Cardiac muscle cell (in vitro differentiated cells and primary cell): ENCODE measurements at places on chromosomes 4 and X. TPM values are rescaled to one million over a fixed set of nuclear protein-coding genes. Genes with fewer than 3 reads are reported as not detected.

Gene MAGEB16
- not detected in 2 replicates for polyA plus RNA-seq

Gene PDGFRA
- polyA plus RNA-seq = 32.1 and 39.4 TPM in 2 replicates

Gene AR
- polyA plus RNA-seq = 0.24 and 0.93 TPM in 2 replicates

Gene MEPE
- polyA plus RNA-seq = not detected in 2 replicates

Gene SPANXA1
- polyA plus RNA-seq = not detected in 2 replicates

Gene OPRPN
- not detected in 2 replicates for polyA plus RNA-seq

Gene DUSP21
- polyA plus RNA-seq = not detected in 2 replicates

Gene INTU
- 3.9 and 10.8 TPM in 2 replicates for polyA plus RNA-seq

Gene ZNF518B
- 15.8 and 17.0 TPM in 2 replicates for polyA plus RNA-seq

Gene HTATSF1
- 86.7 and 95.8 TPM in 2 replicates for polyA plus RNA-seq

Gene ASMT
- not detected in 2 replicates for polyA plus RNA-seq

Gene HNRNPH2
- polyA plus RNA-seq = 166 and 189 TPM in 2 replicates

Gene SLC34A2
- 1.7 and 1.8 TPM in 2 replicates for polyA plus RNA-seq

Gene QRFPR
- polyA plus RNA-seq = 2.0 and 2.6 TPM in 2 replicates

Gene ASB5
- polyA plus RNA-seq = 0.45 TPM in 1 of 2 replicates, not detected in the other

Gene BMX
- polyA plus RNA-seq = 0.13 TPM in 1 of 2 replicates, not detected in the other

Gene SHROOM4
- polyA plus RNA-seq = 0.17 and 1.3 TPM in 2 replicates

Gene RTL5
- polyA plus RNA-seq = 8.3 and 10.4 TPM in 2 replicates

Gene TCEAL2
- 4.5 and 6.4 TPM in 2 replicates for polyA plus RNA-seq

Gene LEF1
- polyA plus RNA-seq = 45.8 and 69.1 TPM in 2 replicates

Gene CT45A1
- polyA plus RNA-seq = not detected in 2 replicates

Gene EMD
- 77.7 and 91.2 TPM in 2 replicates for polyA plus RNA-seq

Gene SLC49A3
- 0.47 and 2.3 TPM in 2 replicates for polyA plus RNA-seq

Gene MAMLD1
- polyA plus RNA-seq = 0.48 and 0.87 TPM in 2 replicates

Gene WAS
- polyA plus RNA-seq = 1.7 and 4.3 TPM in 2 replicates

Gene PDCL2
- not detected in 2 replicates for polyA plus RNA-seq

Gene ALAS2
- 1.6 and 5.1 TPM in 2 replicates for polyA plus RNA-seq

Gene POU3F4
- not detected in 2 replicates for polyA plus RNA-seq

Gene HHIP
- polyA plus RNA-seq = 0.34 and 0.99 TPM in 2 replicates

Gene CT45A10
- polyA plus RNA-seq = not detected in 2 replicates

Gene SHISA3
- 7.4 and 12.7 TPM in 2 replicates for polyA plus RNA-seq

Gene ETDB
- polyA plus RNA-seq = not detected in 2 replicates

Gene FOXP3
- polyA plus RNA-seq = 0.59 TPM in 1 of 2 replicates, not detected in the other

Gene CENPVL2
- 1.2 and 1.6 TPM in 2 replicates for polyA plus RNA-seq

Gene NAP1L3
- polyA plus RNA-seq = 79.1 and 89.5 TPM in 2 replicates

Gene SPANXA2
- not detected in 2 replicates for polyA plus RNA-seq

Gene RTL3
- not detected in 2 replicates for polyA plus RNA-seq

Gene HCFC1
- 21.5 and 30.1 TPM in 2 replicates for polyA plus RNA-seq
